Stimulated activated CD8-positive, alpha-beta memory T cell treated with anti-CD3 and anti-CD28 coated beads, Interleukin-4, amount 100 ng/mL, for 48 hours (primary cell): ENCODE measurements at places on chromosomes 3 and 15.

DNA sequence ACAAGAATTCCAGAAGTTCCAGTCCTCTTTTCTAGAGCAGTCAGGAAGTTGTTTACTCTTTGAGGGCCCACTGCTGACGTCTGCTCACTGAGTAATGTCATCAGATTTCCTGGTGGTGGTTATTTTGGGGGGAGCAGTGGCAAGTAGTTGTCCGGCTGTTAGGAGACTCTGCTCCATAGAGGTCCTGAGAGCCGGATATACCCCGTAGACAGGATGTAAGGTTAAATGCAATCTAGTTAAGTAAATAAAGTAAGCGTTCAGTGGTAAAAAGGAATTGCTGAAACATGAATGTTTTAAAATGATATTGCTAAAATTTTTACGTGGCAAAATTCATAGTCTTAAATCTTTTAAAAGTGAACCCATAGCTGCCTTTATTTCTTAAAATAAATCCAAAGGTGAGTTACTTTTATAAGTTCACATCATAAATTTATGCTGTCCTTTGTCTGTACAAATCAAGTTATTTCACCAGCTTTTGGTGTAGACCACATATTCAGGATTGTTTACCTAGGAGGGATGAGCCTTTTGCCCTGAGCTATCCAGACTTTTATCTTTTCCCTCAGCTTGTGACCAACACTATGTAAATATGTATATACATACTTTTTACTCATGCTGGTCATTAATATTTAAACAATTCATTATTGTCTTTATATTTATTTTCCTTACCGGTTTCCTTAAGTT is 65.8 kb downstream of the PDE8A start:
- no peak for DNase-seq

DNA sequence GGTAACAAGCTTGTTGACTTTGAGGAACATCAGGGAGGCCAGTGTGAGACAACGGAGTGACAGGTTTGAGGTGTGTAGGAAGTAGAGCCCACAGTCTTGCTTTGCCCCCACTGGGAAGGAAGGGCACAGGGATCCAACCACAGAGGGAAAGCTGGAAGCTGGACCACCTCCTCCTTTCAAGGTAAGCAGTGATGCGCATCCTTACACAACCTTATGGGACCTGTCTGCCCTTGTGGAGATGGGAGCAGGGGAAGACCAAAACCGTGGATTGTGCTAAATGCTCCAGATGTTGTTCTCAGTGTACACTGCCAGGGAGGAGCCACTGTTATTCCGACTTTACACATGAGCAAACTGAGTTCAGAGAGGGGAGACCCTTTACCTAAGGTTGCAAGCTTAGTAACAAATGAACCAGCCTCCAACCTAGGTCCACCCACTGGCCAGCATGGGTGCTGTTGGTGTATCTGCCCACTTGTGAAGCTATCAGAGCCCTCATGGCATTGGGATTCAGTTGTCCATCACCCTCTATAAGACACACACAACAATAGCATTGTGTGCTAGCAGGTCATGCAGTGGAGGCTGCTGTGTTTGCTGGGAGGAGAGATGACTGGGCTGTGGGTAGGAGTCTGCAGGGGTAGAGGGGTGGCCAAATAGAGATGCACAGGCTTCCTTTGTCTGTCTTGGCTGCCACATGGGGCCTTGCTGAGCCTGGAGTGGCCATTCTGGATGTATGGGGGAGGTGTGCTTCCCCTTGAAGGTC is 586 bp upstream of the LSMEM2 start:
- DNase-seq, result no peak

- no peak for DNase-seq
Observed at GRCh38 chr3:48407542-48408099, 22.3 kb downstream of the PLXNB1 start.

DNA sequence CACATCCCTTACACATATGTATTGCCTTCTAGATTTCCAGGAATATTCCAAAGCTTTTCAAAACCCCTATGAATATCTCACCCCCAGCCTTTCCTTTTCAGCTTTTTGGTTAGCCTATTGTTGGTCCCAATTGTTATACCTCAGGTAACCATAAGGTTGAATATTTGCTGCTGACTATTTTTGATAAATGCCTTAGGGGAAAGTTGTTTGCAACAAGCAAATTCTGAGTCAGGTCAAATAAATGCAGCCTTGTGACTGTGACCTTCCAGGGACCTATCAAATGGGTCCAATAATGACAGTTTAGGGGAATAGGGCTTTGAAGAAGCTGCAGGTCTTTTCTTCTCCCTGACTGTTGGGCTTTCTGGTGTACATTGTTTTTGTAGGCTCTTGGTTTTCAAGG is 699.7 kb downstream of the NTRK3 start:
- DNase-seq, result no peak
